ENCODE measurements at places on chromosomes 4 and X.

GRCh38 chr4:7103607-7104365, 35.9 kb upstream of the GRPEL1 start:
- no peak for DNase-seq

DNA sequence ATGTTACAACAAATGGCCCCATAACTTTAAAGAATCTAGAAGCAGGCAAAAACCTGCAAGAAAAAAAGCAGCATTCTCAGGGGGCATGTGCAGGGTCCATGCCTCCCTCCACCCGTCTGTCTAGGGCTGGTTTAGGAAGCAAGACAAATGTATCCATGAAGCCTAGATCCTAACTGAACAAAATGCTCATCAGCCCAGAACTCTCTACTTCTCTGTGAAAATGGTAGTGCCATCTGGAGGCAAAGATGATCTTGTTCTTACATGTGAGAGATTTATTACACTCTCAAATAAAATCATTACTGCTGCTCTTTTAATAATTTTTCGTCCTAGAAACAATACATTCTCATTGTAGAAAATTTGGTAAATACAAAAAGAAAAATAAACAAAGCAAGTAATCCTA, 26.7 kb downstream of the NR3C2 start:
- DNase-seq, result peak; percentile 12

- DNase-seq, result peak; percentile 7
Observed at GRCh38 chr4:98746530-98746929, 88.1 kb upstream of the TSPAN5 start.

DNA sequence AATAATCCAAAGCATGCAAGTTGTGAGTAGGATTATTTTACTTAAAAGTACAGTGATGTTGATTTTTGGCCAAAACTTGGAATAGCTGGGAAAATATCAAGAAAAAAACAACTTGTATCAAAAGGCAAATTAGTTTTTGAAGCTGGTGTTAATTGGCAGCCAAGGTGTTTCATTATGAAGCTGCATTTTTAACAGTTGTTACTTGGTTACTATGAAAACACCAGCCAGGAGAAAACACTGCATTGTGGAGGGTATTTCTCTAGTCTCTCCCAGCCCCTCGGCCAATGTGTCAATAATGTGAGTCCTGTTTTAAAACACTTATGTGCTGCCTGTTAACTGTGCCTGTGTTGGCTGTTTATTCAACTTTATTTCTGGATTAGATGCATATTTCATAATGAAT, 733.4 kb downstream of the ADGRL3 start:
- DNase-seq, result no peak

GRCh38 chrX:125340490-125340889, 20.8 kb downstream of the TEX13C start:
- no peak for DNase-seq

DNA sequence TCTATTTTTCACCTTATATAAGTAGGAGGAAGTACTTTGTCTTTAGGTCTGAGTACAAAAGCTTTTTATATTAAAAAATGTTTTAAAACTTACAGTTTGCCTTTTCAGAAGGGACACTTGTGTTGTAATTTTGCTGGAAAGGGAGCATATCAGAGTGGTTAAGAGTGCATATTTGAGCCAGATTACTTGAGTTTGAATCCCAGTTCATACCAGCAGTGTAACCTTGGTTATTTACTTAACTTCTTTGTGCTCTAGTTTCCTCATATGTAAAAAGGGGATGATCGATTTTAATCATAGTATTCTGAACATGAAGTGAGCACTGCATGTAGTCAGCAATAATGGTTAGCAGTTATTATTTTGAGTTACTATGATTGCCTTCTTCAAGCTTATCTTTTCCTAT, 78.3 kb upstream of the SLC4A4 start:
- no peak for DNase-seq

All from astrocyte of the hippocampus (primary cell).